Breast epithelium (tissue), 4 donors: ENCODE measurements at places on chromosomes 7 and 10.

GRCh38 chr10:124551097-124551496 lies 89.5 kb downstream of the LHPP start:
- DNase-seq = no peak

DNA sequence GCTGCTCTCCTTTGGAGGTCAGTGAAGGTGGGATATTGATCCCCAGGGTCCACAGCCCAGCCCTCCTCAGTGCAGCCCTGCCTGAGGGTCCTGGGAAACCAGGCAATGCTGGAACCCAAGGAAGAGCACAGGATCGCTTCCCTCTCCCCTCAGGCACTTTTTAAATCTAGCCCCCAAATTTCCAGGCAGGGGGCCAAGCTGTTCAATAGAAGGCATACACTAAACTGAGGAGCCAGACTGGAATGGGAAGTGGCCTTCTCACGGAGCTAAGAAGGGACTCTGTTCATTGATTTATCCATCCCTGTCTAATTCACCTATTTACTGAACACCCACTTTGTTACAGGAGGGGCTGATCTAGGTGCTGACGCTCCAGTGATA lies 60.3 kb downstream of the GLI3 start:
- no peak for DNase-seq

GRCh38 chr10:93916257-93917063 lies 22.7 kb downstream of the SLC35G1 start:
- DNase-seq = no peak

- no peak for DNase-seq
These were observed 70.0 kb downstream of the PRKG1 start for GRCh38 chr10:51144161-51144781.

- no peak for DNase-seq
These were observed 181.0 kb downstream of the LRRC4 start for GRCh38 chr7:127850195-127850594.

DNA sequence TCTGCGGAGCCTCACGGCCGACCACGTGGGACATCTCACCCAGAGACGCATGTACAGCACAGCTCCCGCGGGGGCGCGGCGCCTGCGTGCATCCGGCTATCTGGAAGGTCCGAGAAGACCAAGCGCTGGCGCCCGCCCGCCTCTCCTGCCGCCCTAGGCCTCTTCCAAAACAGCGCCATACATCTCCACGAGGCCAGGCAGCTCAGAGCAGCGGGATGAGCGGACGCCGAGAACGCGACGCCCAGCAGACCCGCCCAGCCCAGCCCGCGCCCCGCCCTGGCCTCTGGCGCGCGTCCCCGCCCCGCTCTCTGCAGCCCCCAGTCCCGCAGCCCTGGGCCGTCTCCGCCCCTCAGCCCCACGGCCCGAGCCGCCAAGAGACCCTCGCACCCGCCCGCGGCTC lies 20.3 kb upstream of the LANCL2 start:
- no peak for DNase-seq

DNA sequence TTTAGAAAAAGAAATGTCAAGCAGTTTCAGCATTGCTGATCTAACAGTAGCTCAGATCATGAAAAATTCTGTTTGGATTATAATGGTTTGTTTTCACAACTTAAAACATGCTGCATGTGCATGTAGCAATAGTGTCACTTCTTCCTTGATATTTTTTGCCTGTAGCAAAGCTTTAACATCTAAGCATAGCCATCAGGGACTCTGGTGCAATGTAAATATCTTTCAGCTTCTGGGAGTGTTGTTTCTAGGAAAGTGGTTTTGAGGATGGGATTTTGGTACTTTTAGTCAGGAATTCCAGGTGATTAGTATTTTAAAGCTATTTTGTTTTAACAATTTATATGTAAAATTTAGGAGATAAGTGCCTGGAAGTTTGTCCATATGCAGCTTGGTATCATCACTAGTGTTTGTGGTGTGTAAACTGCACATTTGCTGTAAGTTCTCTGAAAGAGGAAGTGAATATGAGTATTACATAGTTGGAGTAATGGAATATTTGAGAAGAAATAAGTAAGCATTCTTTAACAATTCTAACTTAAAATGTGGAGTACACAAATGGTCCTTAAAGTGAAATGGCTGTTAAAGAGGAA lies 1.9 kb downstream of the RSBN1L start:
- no peak for DNase-seq
